Femur (tissue), 1 donor: ENCODE measurements at places on chromosomes 4 and X.

- DNase-seq = no peak
These were observed 39.9 kb downstream of the HS6ST2 start for GRCh38 chrX:132918523-132918922.

- DNase-seq = no peak
These were observed 220.9 kb downstream of the SLC7A11 start for GRCh38 chr4:138021139-138021830.

GRCh38 chr4:20444599-20445337 is 193.1 kb downstream of the SLIT2 start:
- no peak for DNase-seq

DNA sequence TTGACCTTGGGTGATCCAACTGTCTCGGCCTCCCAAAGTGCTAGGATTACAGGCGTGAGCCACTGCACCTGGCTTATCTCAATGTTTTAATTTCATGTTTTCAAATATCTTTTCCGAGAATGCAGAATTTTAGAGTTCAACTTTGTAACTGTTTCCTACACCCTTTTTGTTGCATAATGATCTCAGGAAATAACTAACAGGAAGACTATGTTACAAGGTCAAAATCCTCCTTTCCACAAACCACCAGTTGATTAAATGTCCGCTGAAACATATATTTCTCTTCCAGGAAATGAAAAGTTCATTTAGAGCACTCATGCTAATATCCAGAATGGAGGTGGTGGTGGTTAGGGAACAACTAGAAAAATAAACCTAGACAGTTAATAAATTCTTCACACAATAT is 377.8 kb downstream of the PPP4R3C start:
- DNase-seq = no peak

GRCh38 chr4:212438-213188 is 88.3 kb downstream of the ZNF718 start:
- DNase-seq = peak; percentile 89

- DNase-seq = no peak
These were observed 67.0 kb downstream of the RBM47 start for GRCh38 chr4:40562681-40563080.
